Ascending aorta (tissue), 2 donors: ENCODE measurements at places on chromosomes 3 and 15.
A peak's percentile ranks its signal among the peaks of the same experiment; 100 is the strongest.

GRCh38 chr3:53142986-53143385 lies 12.8 kb upstream of the RFT1 start:
- DNase-seq: no peak

GRCh38 chr3:175798326-175798725 lies 939.2 kb downstream of the NAALADL2 start:
- DNase-seq: no peak

GRCh38 chr3:95002438-95003046 lies 939.7 kb downstream of the NSUN3 start:
- no peak for DNase-seq

DNA sequence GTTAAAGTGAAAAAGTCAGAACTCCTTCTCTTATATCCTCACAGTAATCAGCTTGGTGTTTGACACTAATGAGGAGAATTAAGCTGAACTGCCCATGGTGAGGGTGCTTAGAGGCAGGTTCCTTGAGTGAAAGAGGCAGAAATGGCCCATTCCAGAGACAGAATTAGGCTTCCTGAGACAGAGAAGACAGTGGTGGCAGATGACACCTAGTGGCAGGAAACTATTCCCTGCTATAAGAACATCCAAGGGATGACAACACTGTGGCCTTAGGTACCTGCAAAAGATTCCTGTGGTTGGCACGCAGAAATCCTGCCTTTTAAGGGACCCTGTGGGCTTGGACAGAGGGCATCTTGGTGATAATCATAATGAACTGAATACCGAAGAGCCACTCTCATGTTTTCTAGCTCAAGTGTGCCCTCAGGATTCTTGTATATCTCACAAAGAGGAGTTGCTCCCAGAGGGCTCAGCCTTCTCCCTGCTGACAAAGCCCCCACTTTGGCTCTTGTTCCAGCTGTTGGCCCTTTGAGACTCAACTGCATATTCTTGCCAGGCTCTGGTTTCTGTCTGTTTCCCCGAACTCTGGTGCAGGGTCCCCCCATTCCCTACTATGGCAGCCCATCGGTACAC lies 56.0 kb downstream of the KBTBD12 start:
- no peak for DNase-seq

- no peak for DNase-seq
Observed at GRCh38 chr15:83430441-83430840, 16.7 kb upstream of the SH3GL3 start.

DNA sequence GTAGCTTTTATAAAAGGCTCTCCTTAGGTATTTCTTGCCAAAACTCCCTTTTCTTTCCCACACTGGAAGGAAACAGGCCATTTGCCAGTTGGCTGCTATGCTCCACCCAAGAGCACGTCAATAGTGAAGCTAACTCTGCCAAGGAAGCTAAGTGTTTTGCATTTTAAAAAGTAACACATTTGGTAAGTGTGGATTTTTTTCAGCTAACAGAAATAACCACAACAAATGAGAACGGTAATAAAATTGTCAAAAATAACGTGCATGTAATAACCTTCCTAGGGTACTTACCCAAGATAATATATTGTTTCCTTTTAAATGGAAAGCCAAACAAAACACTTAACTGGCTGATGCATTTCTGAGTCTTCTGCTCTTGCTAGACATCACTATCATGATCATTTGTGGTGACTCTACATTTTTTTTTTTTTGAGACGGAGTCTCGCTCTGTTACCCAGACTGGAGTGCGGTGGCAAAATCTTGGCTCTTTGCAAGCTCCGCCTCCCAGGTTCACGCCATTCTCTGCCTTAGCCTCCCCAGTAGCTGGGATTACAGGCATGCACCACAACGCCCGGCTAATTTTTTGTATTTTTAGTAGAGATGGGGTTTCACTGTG lies 4.6 kb downstream of the DPP8 start:
- peak; percentile 68 for DNase-seq

- DNase-seq: no peak
Observed at GRCh38 chr3:52367891-52368880, 52.1 kb downstream of the DNAH1 start.

GRCh38 chr3:128824132-128824850 lies 55.1 kb upstream of the ACAD9 start:
- no peak for DNase-seq

GRCh38 chr15:85771271-85771670 lies 23.5 kb downstream of the KLHL25 start:
- no peak for DNase-seq

GRCh38 chr3:24802614-24803013 lies 308.0 kb upstream of the THRB start:
- no peak for DNase-seq

GRCh38 chr3:179438841-179439240 lies 12.4 kb downstream of the GNB4 start:
- DNase-seq: no peak

GRCh38 chr15:85583923-85584390 lies 203.6 kb downstream of the AKAP13 start:
- peak; percentile 81 for DNase-seq

DNA sequence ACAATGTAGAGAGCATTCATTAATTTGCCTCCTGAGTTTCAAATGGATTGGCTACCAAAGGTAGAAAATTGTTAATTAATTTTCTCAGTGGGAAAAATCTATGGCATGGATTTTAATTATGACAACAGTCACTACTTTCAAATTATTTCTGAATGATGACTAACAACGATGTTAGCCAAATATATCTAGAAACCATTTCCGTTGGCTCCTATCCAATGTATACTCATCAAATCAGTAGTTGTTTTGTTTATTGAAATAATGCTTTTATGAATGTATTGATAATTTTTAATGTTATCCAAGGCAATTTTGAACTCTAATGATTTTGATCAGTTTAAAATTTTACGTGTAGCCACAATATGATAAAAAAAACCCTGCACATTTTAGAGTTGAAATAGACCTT lies 333.4 kb downstream of the NAALADL2 start:
- no peak for DNase-seq

- DNase-seq: no peak
Observed at GRCh38 chr15:47870300-47870955, 153.1 kb downstream of the SEMA6D start.

GRCh38 chr3:184715943-184716621 lies 4.2 kb upstream of the MAGEF1 start:
- no peak for DNase-seq

- no peak for DNase-seq
Observed at GRCh38 chr15:29100486-29101000, 169.1 kb downstream of the NSMCE3 start.

- DNase-seq: no peak
Observed at GRCh38 chr15:68930268-68931022, at the start of gene SPESP1. SPESP1 (plus strand) TSS chr15:68930525; CDS start chr15:68930654, 129 bp downstream.

- DNase-seq: no peak
Observed at GRCh38 chr3:116097226-116097625, 348.1 kb downstream of the LSAMP start.

- no peak for DNase-seq
Observed at GRCh38 chr15:29418931-29419330, 149.3 kb upstream of the NSMCE3 start.

DNA sequence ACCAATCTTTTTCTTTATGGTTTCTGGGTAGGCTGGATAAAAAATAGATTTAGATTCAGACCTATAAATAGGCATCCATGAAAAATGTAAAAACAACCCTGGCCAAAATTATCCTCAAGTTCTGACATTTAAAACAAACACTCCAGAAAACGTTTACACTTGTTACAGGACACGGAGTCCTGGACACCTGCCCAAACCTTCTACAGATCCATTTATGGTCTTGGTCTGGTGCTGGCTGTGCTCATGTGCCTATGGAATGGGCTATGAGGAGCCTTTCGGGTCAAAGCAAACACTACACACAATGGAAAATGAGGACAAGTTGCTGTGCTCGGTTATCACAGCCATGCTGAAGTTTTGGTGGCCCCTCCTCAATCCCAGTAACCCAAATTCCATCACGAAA lies 108.1 kb downstream of the PDZRN3 start:
- DNase-seq: peak; percentile 90

- no peak for DNase-seq
Observed at GRCh38 chr3:165837058-165837525, at the start of gene BCHE. BCHE (minus strand) TSS chr3:165837423; CDS start chr3:165831033, 6,390 bp downstream.

DNA sequence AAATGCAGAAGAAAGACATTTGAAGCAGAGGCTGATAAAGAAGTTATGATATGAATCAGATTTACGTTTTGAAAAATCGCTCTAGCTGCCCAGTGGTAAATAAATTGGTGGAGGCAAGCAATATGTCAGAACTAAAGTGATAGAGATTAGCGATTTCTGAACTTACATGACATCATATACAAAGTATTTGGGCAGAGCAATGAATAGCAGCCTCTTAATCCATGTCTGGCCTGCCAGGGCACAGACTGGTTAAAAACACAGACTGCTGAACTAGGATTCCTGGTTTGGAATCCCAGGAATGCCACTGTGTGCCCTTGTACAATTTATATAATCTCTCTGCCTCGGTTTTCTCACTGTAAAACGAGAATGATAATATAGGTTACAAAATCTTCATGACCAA lies 243.1 kb upstream of the SETMAR start:
- DNase-seq: no peak

- DNase-seq: no peak
Observed at GRCh38 chr15:29364426-29365078, 94.9 kb upstream of the NSMCE3 start.

- no peak for DNase-seq
Observed at GRCh38 chr3:112496366-112497067, 2.8 kb downstream of the BTLA start.

- no peak for DNase-seq
Observed at GRCh38 chr3:10283638-10284037, 9.1 kb downstream of the GHRL start.

- DNase-seq: no peak
Observed at GRCh38 chr3:31382856-31383255, 149.9 kb upstream of the STT3B start.

DNA sequence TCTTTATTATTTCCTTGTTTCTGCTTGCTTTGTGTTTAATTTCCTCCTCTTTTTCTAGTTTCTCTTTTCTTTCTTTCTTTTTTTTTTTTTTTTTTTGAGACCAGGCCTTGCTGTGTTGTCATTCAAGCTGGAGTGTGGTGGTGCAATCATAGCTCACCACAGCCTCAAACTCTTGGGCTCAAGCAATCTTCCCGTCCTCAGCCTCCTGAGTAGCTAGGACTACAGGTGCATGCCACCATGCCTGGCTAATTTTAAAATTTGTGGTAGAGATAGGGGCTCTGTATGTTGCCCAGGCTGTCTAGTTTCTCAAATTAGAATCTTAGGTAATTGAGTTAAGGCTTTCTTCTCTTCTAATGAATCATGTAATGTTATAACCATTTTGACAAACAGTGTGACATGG lies 22.4 kb downstream of the SLMAP start:
- DNase-seq: no peak

DNA sequence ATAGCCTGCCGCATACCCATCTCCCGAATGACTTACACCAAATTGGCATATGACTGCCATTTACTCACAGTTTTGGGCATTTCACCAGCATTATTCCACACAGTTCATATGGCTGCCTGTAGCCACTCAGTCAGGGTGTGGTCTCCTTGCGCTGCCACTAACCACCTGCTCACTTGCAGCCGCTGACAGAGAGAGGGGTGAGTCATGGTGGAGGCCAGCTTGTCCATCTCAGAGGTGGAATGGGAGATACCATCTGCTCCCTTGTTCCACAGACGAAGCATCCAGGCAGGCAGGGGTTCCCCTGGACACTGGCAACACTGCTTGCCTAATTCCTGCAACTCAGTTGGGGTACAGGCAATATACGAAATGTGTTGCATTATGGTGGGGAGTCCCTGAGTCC lies 15.6 kb downstream of the CCRL2 start:
- no peak for DNase-seq

DNA sequence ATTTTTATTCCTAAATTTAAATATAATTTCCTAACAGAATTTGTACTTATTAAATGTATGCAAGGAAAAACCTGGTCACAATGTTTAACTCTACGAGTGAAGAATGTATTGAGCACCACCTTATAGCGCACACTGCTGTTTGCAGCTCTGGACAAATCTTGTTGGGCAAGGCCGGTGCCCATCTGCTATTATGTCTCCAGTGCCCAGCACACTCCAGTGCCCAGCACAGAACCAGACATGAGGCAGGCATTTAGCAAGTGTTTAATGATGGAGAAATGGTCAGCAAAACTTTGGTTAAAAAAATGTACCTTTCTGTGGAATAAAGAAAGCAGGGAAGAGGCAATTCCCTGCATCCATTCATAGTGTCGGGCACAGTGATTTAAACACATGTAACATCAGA lies 254.7 kb upstream of the TRIM42 start:
- no peak for DNase-seq

GRCh38 chr3:74673326-74673725 lies 58.9 kb upstream of the CNTN3 start:
- no peak for DNase-seq

DNA sequence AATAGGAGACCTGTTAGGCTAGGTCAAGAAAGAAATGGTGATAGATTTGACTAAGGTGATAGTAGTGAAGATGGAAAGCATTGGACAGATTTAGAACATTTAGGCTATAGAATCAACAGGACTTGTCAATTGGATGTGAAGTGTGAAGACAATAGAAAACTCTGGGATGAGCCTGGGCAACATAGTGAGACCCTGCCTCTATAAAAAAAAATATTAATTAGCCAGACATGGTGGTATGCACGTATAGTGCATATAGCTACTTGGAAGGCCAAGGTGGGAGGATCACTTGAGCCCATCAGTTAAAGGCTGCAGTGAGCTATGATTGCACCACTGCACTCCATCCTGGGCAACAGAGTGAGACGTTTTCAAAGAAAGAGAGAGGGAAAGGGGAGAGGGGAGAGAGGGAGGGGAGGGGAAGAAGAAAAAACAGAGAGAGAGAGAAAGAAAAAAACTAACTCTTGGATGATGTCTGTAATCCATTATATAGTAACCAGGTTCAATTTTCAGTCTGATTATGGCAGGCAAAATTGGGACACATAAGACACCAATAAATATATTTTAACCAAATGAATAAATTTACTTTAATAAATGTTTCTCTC lies 9.6 kb downstream of the SENP8 start:
- no peak for DNase-seq

GRCh38 chr3:52022323-52023100 lies 26.8 kb upstream of the RPL29 start:
- DNase-seq: peak; percentile 85

DNA sequence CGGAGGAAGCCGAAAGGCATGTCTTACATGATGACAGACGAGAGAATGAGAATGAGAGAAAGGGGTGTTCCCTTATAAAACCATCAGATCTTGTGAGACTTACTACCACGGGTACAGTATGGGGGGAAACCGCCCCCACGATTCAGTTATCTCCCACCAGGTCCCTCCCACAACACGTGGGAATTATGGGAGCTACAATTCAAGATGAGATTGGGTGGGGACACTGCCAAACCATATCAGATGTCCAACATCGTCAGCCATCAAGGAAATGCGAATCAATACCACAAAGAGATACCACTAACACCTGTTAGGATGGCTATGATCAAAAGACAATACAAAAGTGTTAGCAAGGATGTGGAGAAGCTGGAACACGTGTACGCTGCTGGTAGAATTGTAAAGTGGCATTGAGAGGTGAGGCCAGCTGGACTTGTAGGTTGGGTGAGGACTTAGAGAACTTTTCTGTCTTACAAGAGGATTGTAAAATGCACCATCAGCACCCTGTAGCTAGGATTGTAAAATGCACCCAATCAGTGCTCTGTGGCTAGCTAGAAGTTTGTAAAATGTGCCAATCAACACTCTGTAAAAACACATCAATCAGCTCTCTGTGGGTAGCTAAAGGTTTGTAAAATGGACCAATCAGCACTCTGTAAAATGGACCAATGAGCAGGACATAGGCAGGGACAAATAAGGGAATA lies 37.5 kb downstream of the VGLL4 start:
- DNase-seq: no peak

- DNase-seq: no peak
Observed at GRCh38 chr3:46517016-46517783, 19.4 kb downstream of the RTP3 start.
